GF-D8 (cell line): ENCODE measurements at places on chromosomes 11 and 22.

DNA sequence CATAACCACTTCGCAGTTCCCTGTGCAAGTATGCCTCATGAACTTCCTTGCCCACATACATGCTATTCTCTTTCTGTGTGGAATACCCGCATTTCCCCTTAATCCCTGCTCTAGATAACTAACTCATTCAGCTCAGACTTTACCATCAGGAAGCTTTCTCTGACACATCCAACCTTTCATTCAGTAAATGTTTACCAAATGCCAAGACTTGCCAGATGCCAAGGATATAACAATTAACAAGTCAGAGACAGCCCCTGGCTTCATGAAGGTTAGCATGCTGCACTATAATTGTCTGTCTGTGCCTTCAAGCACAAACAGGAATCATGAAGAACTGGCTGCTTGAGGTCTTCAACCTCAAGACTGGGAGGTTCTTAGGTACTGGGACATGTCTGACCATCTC lies 71.2 kb upstream of the GDPD4 start:
- DNase-seq: no peak

DNA sequence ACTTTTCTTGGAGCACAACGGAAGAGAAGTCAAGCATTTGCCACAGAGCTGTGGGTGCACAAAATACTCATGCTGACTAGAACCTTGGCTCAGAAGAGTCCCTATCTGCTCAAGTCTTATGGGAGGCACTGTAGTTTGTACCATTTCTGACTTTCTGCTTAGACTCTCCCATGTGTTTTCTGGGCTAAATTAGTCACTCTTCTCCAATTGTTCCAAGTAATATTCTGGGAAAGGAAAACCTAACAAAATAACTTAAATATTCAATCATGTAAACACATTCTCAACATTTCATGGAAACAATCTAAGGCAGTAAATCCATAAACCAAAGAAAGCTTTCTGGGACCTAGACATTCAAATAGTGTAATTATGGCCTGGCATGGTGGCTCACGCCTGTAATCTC lies 220.7 kb downstream of the SWAP70 start:
- no peak for DNase-seq

DNA sequence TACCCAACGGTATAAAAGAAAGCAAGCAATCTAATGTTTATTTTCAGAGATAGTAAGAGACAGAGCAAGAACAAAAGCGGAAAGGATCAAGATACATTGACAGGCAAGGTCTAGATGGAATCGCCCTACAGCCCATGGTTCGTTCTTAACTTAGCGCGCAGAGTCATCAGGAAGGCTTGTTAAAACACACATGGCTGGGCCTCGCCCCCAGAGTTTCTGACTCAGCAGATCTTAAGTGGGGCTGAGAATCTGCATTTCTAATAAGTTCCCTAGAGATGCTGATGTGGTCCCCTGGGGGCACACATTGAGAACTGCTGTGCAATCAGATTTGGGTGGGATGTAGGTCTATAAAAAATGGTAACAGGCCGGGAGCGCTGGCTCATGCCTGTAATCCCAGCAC lies 35.8 kb upstream of the CHRM4 start:
- no peak for DNase-seq

- no peak for DNase-seq
Measured at GRCh38 chr22:17269607-17270261, 50.5 kb upstream of the ADA2 start.

DNA sequence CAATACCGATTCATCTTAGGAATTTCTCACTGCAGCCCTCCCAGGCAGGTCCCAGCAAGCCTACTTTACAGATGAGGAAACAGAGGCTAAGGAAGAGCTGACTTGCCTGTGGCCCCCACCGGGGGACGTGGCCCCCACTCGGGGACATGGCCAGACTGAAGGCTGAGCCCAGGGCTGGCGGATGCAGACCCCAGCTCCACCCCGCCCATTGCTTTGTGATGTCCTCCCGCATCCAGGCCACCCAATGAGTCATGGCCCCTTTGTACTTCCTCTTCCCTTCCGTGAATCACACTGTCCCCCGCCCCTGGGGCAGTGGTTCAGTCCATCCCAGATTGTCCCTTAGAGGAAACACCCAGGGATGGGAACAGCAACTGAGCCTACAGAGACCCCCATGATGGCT lies 116.0 kb upstream of the ANO1 start:
- DNase-seq: no peak

DNA sequence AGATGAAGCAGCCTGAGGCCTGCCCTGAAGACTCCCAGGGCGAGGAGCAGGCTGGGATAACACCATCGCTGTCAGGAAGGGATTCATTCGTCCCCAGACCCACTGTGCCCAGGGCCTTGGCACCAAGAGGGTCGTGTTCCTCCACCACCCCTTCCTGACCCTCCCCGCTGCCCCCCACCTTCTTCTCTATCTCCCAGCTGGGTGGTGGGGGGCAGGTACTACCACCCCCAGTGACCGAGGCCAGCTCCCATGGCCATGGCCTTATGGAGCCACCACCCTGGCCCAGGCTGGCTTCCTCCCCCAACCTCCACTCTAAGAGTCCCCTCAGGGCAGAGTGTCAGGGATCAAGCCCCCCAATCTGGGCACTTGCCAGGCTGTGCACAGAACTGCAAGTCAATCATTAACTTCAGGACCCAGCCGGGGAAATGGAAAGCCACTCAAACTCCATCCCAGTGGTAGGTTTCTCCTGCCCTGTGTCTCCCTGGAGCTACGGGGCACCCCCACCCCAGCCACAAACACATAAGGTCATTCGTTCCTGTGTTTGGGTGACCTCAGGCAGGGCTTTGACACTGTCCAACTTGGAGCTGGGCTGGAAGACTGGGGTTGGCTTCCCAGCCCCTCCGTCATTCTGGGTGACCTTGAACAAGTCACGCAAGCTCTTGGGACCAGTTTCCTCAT lies 33.3 kb upstream of the WNT11 start:
- DNase-seq: no peak

GRCh38 chr11:95289378-95290101 lies 58.5 kb upstream of the SESN3 start:
- DNase-seq: no peak

GRCh38 chr11:29127461-29127860 lies 889.4 kb downstream of the KCNA4 start:
- no peak for DNase-seq

DNA sequence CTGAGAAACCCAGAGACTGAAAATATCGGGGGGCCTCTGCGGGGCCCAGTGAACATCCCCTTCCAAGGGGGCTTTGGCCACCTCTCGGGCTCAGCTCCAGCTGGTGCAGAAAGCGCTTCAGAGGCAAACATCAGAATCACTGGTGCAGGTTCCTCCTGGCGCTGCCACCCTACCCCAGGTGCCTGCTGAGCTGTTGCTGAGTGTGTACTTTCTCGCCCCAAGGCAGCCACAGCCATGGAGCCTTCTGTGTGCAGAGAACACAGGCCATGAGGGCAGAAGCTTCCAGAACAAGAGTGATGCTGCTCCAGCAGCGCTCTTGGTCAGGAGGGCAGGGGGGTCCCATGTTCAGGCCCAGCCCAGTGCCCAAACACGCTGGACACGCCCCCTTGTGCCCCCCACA lies 6.3 kb downstream of the DRD4 start:
- no peak for DNase-seq

DNA sequence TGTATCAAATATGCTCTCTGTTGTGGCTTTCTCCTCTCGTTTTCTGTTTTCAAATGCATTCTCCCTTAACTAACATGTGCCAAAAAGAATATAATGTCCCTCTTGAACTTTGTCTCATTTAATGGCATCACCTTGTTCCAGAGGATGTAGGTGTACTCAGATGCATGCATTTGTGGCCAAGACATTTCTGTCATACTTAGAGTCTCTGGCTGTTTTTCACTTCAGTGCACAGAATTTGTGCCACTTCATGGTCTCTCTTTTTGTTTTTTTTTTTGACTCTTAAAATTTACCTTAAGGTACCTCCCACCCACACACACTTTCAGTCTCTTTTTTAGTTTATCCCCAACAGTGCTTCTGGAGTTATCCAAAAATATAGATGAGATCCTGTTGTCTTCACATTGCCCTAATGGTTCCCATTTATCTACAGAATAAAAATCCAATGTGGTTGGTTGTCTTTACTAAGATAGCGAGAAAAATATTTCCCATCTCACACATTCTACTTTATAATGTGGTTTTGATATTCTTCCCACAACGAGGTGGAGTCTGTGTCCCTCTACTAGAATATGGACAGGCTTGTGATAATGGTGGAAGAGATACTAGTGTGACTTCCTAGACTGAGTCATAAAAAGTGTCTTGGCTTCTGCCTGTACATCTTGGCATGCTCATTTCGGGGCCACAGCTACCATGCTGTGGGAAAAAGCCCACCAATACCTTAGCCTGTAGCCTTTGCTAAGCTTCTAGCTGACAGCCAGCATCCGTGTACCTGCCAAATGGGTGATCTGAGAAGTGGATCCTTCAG lies 125.8 kb downstream of the DDX10 start:
- DNase-seq: no peak

DNA sequence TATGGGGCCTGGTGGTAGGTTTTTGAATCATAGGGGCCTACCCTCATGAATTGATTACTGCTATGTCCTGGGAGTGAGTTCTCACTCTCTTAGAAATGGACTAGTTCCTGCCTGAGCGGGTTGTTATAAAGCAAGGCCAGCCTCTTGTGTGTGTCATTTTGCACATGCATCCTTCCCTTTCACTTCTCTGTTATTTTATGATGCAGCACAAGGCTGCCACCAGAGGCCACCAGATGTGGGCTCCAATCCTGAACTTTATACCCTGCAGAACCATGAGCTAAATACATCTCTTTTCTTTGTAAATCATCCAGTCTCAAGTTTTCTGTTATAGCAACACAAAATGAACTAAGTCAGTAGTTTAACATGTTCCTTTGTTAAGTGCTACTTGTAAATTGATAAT lies 251.4 kb downstream of the BLID start:
- no peak for DNase-seq

DNA sequence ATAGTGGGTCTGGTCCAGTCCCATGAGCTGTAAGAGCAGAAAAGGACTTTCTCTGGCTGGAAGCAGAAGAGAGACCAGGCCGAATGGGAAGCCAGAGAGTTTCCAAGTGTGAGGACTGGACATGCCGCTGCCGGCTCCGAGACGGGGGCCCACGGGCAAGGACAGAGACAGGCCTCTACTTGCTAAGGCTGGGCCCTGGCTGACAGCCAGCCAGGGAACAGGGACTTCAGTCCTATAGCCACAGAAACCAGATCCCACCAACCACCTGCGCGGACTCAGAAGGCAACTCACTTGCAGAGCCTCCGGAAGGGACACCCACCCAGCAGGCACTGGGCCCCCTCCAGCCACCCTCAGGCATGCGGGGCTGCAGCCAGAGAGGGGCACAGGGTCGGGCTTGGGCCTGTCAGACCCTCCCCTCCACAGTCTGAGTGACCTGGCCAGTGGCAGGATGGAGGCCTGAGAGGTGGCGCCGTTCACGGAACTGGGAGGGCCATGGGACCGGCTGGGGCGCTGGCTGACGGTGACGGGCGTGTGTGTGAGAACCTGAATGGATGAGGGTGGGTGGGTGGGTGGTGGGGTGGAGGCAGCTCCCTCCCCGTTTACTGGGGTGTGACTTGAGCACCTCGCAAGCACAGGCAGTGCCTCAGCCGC lies 47.8 kb upstream of the A4GALT start:
- DNase-seq: no peak

DNA sequence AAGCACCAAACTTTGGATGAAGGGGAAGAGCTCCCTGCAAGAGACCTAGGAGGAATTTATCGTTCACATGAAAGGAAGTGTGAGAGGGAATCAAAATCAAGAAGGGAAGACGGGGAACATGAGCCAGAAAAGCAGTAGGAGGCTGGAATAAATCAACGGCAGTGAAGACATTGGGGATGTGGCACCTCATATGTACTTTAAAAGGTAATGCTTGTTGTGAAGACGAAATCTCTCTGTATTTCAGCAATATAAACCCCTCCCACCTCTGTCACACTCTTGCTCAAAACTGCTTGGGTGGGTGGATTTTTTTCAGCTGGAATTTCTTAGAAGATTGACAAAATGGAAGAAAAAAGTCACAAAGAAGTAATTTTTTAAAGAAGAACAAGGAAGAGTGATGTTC lies 243.5 kb downstream of the BUD13 start:
- DNase-seq: no peak

- DNase-seq: no peak
Measured at GRCh38 chr11:72132646-72133045, 2.9 kb upstream of the FOLR3 start.

DNA sequence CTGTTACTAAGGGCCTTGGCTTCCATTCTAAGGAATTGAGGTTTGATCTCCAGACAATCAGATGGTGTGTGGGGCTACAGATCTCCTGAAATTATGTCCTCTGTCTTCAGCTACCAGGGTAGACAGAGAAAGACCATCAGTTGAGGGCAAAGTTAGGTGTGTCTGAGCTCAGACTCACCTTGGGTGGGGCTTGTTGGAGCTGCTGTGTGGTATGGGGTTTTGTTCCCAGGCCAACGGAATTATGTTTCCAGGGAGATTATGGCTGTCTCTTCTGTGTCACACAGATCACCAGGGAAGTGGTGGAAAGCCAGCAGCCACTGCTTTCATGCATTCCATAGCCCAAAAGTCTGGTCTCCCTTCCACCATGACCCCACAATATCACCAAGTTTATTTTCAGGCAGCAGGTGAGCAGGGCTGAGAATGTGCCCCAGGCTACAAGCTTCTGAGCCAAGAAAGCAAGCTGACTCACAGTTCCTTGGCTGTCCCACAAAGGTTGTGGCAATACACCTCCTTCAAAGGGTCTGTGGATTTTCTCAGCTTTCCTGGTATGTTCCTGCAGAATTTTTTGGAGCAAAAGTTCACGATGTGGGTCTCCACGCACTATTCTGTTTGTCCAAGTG lies 714.9 kb downstream of the LUZP2 start:
- no peak for DNase-seq

DNA sequence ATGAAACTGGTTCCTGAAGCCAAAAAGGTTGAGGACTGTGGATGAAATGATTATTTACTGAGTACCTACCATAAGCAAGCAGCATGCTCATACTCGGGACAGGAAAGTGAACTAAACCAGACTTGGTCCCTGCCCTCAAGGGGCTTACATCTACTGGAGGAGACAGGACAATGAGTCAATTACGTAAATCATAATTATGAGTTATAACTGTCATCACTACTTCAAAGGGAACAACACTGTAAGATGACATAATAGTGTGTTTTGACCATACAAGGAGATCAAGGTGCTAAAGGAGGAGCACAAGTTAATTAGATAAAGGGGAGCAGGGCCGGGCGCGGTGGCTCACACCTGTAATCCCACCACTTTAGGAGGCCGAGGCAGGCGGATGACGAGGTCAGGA lies 2.5 kb downstream of the FAM227A start:
- DNase-seq: no peak
